ENCODE measurements at places on chromosomes 13 and 19. TPM values are rescaled to one million over a fixed set of nuclear protein-coding genes. Genes with fewer than 3 reads are reported as not detected.

The CATSPERD gene
- not detected for total RNA-seq

The NCCRP1 gene
- total RNA-seq, result not detected

The CERS1 gene
- 0.24 TPM for total RNA-seq

The PGLYRP1 gene
- not detected for total RNA-seq

The RFX1 gene
- 13.0 TPM for total RNA-seq

The SPPL2B gene
- 23.9 TPM for total RNA-seq

The JSRP1 gene
- 0.35 TPM for total RNA-seq

The PRR22 gene
- total RNA-seq, result 0.62 TPM

The EDDM13 gene
- total RNA-seq, result not detected

The FXYD3 gene
- total RNA-seq, result 1.3 TPM

The NOVA2 gene
- 3.7 TPM for total RNA-seq

The LGALS14 gene
- total RNA-seq, result not detected

The ZNF497 gene
- 0.30 TPM for total RNA-seq

The C13orf46 gene
- total RNA-seq, result 0.32 TPM

The APOC4 gene
- not detected for total RNA-seq

The SIGLEC5 gene
- total RNA-seq, result not detected

The POLD1 gene
- total RNA-seq, result 7.8 TPM

The PRTN3 gene
- not detected for total RNA-seq

The UPF1 gene
- total RNA-seq, result 34.2 TPM

The ATP8A2 gene
- total RNA-seq, result 0.05 TPM

The FAM216B gene
- 4.6 TPM for total RNA-seq

The POGLUT2 gene
- 3.4 TPM for total RNA-seq

The HCN2 gene
- total RNA-seq, result 4.1 TPM

The PLVAP gene
- 18.1 TPM for total RNA-seq

The C19orf81 gene
- total RNA-seq, result 2.5 TPM

The KCNN4 gene
- 0.19 TPM for total RNA-seq

The FCAR gene
- total RNA-seq, result 0.30 TPM

The MAP3K10 gene
- total RNA-seq, result 18.1 TPM

The TMEM238 gene
- 1.0 TPM for total RNA-seq

The C13orf42 gene
- total RNA-seq, result not detected

The TLE2 gene
- 55.7 TPM for total RNA-seq

The PDX1 gene
- not detected for total RNA-seq

The RDH13 gene
- 45.6 TPM for total RNA-seq

The AMER2 gene
- not detected for total RNA-seq

All from Right ventricle myocardium superior (tissue), 1 donor.